ENCODE measurements at places on chromosomes 16 and 17.

GRCh38 chr16:62752854-62753253 lies 716.6 kb upstream of the CDH8 start:
- DNase-seq = no peak

DNA sequence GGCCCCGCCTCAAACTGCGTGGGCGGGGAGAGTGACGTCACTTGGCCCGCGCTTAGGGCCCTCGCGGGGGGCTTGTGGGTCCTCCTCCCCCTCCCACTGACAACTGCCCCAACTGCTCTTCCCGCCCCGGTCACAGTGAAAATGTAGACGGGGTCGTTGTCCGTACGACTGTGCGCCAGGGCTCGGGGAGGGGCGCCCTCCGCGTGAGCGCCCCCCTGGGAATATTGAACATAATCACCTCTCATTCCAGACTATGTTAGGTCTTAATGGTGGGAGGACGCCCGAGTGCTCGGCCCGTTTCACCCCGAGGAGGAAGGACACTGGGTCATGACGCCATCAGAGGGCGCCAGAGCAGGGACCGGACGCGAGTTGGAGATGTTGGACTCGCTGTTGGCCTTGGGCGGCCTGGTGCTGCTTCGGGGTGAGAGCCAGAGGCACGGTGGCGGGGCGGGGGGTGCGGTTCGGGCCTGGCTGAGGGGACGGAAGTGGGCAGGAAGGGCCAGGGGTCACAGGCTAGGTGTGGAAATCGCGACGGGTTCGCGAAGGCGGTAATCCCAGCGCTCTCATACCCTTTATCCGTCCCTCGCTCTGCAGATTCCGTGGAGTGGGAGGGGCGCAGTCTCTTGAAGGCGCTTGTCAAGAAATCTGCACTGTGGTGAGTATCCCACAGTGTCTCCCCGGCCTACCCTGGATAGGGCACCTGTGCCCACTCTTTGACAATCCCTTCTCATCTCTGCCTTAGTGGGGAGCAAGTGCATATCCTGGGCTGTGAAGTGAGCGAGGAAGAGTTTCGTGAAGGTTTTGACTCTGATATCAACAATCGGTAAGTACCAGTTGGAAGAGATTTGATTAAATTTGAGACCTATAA lies at the start of gene ELP5:
TSS of gene ELP5 (plus strand) at position 40 of the 868 bp plus-strand sequence. CDS start at position 376, 336 bp downstream.
- peak; percentile 94 for DNase-seq

- peak; percentile 82 for DNase-seq
Measured at GRCh38 chr17:80426671-80427326, 11.8 kb downstream of the ENDOV start.

DNA sequence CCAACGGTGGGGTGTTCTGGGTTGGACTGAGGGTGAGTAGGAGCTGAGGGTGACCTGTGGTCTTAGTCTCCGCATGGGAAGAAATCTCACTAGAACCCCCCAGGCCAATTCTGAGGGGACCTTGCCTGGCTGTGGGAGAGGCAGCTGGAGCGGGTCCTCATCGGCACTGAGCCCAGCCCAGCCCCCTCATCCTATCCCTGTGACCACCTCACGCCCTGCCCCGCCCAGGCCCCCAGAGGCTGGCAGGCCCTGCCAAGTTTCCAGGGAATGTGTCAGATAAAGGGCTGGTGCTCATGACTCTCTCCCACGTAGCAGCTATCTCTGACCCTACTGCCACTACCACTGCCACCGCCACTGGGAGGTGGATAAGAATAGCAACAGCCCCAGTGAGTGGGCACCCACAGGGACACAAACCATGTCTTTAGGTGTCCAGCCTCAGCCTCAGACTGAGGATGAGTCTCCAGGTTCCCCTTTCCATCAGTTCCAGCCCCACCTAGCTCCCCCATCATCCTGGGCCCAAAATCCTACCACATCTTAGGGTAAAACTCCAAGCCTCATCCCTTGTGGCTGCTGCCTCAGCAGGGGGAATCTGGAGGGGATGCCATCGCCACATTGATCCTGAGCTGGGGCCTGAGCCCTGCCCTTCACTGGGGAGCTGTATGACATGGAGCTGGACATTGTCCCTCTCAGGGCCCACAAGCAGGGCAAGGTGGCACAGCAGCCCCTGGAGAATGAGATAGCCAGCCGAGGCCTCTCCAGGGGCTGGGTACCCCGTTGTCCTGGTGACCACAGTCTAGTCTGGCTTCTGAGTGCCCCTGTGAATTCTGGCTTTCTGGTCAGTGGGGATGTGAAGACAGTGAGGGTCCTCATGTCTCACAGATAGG lies 14.9 kb downstream of the CDH16 start:
- DNase-seq = no peak

- peak; percentile 52 for DNase-seq
Measured at GRCh38 chr17:59643159-59644140, 23.8 kb downstream of the CLTC start.

DNA sequence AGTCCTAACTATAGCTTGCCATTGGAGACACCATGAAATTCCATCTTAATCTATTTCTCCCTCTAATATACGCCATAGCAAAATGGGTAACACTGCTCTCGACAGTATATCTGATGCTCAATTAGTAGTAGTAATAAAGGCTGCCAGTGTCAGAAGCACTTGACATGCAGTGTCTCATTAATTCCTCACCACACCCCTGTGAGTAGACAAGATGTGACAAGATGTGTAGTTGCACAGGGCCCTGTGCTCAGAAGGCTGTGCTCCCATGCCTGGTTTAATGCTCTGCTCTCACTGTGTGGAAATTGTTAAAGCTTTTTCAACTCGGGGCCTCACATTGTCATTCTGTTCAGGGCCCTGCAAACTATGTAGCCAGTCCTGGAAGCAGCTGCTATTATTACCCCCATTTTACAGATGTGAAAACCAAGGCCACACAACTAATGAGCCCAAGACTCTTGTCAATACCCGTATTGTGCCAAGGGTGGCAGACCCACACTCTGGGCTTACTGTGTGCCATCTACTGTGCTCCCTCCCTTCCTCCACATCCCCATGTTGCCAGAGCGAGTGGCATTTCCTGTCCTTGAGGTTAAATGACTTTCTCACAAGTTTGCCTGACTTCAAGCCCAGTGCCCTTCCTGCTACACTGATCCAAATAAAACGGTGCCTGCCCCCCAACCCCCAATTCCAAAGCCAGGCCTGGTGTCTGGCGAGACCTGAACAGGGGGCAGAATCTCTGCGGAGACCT lies 287.3 kb upstream of the CCL2 start:
- no peak for DNase-seq

DNA sequence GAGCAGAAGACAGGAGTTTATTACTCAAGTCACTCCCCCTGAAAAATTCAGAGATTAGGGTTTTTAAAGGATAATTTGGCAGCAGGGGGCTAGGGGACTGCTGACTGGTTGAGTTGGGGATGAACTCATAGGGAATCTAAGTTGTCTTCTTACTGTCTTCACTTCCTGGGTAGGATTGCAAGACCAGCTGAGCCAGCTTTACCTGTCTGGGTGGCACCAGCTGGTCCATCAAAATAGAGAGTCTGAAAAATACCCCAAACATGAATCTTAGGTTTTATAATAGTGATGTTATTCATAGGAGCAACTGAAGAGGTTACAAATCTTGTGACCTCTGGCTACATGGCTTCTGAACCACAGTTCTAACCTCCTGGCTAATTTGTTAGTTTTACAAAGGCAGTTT lies 157.9 kb downstream of the PPM1E start:
- no peak for DNase-seq

- DNase-seq = peak; percentile 65
Measured at GRCh38 chr17:57603978-57604377, 141.1 kb downstream of the CCDC182 start.

- DNase-seq = peak; percentile 31
Measured at GRCh38 chr17:37642681-37643080, 565 bp downstream of the DDX52 start.

DNA sequence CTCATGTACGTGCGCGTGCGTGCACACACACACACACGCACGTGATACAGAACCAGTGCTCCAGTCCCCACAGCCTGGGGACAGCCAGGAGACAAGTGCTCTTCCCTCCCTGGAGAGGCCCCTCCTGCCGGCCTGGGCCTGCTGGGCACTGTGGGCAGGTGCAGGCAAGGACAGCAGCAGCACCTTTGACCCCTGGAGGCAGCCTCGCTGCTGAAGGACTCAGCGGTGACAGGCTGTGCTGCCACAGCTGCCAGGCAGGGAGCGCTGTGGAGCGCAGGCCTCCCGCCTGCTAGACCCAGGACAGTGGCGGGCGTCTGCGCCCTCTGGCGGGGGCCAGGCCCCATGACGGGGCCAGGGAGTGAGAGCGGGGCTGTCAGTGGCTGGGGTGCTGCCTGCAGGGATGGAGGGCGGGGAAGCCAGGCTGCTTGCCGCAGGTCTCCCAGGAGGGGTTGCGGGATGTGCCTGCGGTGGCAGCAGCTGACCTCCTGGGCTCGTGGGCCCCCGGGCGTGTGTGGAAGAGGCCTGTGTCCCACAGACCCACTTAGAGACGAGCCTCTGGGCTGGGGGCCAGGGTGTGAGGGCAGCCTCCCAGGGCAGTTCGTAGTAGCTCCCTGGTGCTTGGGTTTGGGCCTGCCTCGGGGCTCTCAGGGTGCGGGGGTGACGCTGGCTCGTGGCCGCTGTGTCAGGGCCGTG lies 63.5 kb upstream of the PVALEF start:
- DNase-seq = peak; percentile 94

DNA sequence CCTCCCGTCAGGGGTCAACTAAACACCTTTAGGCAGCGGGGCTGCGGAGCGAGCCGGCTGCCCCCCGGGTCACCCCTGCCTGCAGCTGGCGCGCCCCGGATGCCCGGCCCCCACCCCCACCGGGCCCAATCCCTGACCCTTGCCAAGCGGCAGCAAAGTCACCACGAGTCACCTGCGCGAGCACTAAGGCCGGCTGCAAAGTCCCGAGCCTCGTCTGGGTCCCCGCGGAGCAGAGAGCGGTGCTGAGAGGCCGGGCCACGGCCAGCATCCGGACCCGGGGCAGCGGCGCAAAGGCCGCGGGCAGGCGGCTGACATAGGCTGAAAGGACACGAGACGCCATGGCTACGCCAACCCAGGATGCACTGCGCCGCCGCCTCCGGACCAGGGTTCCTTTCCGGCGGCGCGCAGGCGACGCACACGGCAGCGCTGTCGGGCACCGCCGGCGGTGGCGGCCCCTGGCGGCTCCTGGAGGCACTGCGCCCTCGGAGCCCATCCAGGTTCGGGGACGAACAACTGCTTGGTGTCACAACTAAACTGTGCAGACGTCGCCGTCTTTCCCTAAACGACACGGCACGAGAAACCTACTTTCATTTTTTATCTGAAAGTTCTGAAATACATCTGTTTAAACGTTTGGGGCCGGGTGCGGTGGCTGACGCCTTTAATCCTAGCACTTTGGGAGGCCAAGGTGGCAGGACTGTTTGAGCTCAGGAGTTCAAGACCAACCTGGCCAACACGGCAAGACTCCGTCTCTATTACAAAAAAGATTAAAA lies at the start of gene NDUFAB1:
TSS of gene NDUFAB1 (minus strand) at position 366 of the 770 bp plus-strand sequence. CDS start at position 340, 26 bp downstream.
- peak; percentile 96 for DNase-seq

DNA sequence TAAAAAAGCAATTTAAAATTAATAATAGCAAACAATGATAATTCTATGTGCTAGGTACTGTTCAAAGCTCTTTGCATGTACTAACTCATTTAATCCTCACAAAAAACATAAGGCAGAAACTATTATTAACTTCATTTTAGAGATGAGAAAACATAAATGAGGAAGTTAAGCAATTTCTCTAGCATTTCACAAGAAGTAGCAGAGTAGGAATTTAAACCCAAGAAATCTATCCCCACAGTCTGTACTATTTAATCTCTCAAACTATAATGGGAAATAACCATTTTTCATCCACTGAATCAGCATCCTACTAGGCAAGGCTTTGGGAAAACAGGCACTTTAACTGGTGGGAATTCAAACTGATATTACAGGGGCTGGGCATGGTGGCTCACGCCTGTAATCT lies 42.2 kb upstream of the INTS2 start:
- peak; percentile 54 for DNase-seq

GRCh38 chr16:986411-986810 lies 4.8 kb downstream of the SOX8 start:
- DNase-seq = no peak

DNA sequence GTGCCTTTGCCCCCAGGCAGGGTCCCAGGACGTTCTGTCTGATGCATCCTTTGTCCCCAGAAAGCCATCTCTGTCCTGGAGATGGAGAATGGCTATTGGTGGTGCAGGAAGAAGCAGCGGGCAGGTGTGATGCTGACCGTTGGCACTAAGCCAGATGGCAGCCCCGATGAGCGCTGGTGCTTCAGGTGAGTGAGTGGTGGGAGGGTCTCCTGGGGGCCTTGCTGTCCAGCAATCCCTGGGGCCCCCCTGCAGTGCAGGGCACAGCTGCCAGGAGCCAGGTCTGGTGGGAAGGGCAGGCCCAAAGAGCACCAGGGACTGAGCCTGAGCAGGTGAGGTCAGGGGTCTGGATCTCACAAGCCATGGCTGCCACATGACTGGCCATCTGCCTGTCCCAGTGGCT lies 18.1 kb downstream of the TRPV2 start:
- no peak for DNase-seq

DNA sequence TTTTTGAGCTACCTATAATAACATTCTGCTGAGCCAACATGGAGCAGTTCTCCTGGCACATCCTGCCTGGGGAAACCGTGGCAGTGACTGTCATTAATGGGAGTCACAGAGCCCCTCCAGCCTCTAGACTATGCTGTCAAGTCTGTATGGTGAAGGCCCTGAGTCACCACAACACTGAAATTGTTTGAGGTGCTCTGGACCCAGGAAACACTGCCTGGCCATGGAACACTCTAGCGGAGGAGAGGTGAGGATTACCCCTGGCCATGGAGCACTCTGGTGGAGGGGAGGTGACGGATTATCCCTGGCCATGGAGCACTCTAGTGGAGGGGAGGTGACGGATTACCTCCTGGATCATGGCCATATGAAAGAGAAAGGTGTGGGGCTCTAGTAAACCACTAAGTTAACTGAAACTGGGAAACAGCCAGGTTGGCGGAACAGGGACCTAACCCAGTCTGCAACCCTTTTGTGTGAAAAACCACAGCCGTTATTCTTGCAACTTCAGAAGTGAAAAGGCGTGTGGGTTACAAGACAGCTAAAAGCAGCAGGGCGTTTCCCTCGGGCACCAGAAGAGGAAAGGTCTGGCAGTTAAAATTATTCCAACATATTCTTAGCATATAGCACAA lies 156.7 kb downstream of the KCNJ12 start:
- no peak for DNase-seq

- DNase-seq = no peak
Measured at GRCh38 chr17:67649891-67650290, 67.8 kb upstream of the NOL11 start.

DNA sequence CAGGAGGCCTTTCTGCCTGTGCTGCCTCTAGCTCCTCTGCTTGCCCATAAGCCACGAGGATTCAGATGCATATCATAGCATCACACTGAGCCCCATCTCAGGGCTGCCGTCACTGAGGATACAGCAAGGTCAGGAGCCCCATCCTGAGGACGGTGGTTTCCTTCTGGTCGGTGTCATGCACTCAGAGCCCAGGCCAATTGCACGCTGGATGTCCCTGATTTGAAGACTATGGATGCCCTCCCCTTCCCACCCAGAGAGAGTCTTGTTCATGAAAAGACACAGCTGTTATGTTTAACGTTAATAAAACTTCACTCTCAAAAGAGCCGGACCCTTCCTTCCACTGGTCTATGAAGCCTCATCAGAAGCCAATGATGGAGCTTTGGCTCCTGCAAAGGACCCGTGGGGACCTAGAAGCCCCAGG lies 19.9 kb downstream of the COTL1 start:
- DNase-seq = no peak

- DNase-seq = no peak
Measured at GRCh38 chr17:76701471-76701967, 9.2 kb downstream of the MXRA7 start.

- DNase-seq = no peak
Measured at GRCh38 chr17:37478187-37478586, 11.5 kb upstream of the DUSP14 start.

All from suppressor macrophage treated with lipopolysaccharide for 4 hours (primary cell).